ENCODE measurements at places on chromosomes 3 and 15.

GRCh38 chr15:37106490-37107001 lies 6.2 kb upstream of the MEIS2 start:
- no peak for DNase-seq

DNA sequence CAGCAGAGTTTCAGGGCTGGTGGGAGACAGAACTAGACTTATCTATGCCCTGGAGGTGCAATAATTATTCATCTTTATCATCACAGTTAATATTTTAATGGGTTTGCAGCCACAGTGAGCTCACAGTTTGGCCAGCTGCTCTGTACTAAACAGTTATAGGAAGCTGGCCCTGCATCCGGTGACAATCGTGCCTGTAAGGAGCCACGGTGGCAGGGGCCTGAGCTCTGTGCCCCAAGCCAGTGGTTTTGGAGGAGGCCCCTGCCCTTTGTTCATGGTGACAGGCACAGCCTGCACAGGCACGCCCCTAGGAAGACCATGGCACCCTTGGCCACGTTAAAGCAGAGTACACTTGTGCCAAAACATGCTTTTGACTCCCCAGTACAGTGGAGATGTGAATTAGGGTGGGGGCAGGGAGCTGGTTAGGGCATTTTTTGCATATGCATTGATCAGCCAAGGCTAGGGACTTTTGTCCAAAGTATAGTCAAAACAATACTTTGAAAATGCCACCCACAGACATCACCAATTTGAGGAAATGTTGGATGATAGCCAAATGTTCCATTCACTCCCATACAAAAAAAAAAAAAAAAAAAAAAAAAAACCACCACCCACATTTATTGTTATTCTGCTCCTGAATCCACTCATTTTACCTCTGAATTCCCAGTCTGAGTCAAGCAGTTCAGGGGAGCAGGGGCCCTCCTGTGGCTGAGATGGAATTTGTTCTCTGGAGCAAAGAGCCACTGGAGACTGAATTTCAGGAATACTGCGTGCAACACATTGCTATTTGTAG lies 3.4 kb upstream of the RFTN1 start:
- DNase-seq: peak; percentile 33

GRCh38 chr15:38508647-38509046 lies 54.7 kb downstream of the FAM98B start:
- no peak for DNase-seq

GRCh38 chr3:41863024-41863423 lies 98.9 kb downstream of the ULK4 start:
- no peak for DNase-seq

DNA sequence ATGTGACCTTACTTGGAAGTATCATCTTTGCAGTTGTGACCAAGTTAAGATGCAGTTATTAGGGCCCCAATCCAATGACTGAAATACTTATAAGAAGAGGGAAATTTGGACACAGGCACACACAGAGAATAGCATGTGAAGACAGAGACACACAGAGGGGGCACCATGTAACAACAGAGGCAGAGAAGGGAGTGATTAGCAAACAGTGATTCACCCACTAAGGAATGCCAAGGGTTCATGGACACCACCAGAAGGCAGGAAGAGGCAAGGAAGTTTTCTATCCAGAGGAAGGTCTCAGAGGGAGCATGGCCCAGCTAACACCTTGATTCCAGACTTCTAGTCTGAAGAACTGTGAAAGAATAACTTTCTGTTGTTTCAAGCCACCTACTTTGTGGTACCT lies 25.0 kb downstream of the SIDT1 start:
- no peak for DNase-seq

- no peak for DNase-seq
These were observed 361.9 kb upstream of the CFAP20DC start for GRCh38 chr3:59411694-59412093.

GRCh38 chr3:32449691-32450090 lies 53.0 kb downstream of the CMTM6 start:
- DNase-seq: no peak

DNA sequence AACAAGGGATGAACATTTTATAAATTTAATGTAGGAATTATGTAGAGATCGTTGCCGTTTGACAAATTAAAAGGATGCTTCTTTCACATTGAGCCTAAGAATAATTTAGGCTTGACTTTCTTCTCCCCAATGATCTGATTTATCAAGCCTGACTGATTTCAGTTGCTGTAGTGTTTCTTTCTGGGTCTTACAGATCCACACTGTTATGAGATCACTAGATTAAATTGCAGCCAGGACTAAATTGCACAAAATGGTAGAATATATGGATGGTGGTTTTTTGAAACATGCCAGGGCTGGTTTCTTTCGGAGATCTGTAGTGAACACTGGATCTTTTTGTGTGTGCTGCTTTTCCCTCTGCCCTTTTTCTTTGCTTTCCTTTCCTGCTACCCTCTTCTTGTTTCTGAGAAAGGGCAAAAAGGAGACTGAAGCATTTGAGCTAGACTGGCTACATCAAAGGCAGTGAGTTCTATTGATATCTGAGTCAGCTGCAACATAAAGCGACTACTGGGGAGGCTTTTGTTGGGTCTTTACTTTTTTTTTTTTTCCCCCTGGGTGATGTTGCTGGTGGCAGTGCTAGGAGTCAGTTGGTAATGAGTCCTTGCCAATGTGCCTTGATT lies 83.0 kb downstream of the AKAP13 start:
- no peak for DNase-seq

- DNase-seq: peak; percentile 44
These were observed 10.6 kb upstream of the LEO1 start for GRCh38 chr15:51982013-51982769.

DNA sequence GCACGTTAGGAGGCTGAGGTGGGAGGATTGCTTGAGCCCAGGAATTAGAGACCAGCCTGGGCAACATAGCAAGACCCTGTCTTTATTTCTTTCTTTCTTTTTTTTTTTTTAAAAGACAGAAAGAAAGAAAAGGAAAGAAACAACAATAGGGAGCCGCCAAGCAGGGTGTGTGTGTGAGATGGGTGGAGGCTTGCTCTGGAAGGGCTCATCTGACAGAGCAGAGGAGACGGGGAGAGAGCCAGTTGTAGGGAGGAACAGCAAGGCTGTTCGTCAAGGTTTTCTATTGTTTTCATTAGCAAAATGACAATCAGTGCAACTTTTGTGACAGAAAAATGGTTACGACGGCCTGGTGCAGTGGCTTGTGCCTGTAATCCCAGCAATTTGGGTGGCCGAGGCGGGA lies 69.3 kb downstream of the CDC25A start:
- DNase-seq: no peak

DNA sequence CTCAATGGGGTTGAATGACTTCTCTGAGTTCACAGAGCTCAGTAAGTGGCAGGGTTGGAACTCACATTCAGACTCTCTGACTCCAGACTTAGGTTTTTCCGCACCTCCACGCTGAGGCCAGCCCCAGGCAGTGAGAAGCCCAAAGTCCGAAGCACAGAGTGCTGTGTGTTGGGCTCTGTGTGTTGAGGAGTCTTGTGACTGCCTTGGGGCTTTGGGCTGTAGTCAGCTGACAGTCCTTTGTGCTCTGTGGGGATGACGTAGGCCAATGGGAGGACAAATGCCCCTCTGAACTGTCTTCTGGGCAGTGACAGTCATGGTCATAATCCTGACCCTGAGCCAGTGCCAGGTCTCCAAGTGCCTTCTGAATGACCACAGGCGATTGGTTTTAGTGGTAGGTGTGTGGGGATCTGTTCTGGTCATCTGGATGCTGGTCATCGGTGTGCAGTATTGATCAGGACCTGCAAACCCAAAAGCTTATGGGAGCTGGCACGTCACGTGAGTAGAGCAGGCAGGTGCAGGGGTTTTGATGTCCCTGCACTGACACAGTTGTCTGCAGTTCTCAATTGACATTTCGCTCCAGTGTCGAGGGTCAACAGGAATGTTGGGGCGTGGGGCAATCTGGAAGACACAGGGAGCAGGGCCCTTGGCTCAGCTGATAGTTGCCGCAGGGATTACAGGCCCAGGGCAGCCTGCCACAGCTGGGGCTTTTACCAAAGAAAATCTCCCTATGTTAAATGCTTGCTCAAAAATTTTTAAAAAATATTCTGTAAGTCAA lies 45.3 kb downstream of the CAPN3 start:
- DNase-seq: no peak

GRCh38 chr15:100241572-100242482 lies 99.9 kb downstream of the ADAMTS17 start:
- DNase-seq: no peak

DNA sequence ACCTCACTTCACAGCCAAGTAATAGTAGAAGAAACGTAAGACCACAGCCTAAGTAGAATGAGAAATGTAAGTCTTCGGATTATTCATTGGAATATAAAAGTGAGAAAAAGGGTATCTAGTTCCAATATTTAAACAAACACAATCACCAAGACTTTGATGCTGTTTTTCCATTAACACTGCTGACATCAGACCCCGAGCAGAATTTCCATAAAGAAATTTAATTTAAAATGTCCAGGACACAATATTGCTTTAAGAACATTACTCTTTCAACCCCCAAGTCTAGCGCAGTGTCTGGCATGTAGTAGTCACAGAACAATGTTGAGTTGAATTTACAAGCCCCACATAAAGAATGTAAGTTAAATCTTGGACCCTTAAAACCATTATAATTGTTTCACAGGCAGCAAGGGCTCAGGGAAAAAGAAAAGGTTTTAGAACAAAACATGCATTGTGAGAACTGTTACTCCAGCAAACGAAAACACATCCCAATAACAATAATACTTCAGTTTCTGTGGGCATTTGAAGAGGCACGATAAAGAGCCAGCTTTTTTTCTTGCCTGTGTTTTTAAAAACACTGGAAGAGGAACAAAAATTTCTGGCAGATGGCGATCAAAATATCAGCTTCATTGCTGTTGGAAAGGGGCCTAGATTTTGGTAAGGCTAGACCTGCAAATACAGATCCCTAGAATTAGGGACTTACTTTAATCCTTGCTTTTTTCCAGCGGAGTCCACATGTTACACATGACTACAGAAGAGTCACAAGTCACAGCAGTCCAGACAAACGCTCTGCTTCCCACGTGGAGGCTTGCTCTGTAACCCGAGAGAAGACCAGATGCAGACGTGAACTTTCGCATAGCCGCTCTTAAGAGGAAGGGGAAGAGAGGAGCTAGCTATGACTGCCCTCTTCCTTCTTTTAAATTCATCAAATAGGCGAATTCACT lies 77.9 kb upstream of the IGSF10 start:
- no peak for DNase-seq

DNA sequence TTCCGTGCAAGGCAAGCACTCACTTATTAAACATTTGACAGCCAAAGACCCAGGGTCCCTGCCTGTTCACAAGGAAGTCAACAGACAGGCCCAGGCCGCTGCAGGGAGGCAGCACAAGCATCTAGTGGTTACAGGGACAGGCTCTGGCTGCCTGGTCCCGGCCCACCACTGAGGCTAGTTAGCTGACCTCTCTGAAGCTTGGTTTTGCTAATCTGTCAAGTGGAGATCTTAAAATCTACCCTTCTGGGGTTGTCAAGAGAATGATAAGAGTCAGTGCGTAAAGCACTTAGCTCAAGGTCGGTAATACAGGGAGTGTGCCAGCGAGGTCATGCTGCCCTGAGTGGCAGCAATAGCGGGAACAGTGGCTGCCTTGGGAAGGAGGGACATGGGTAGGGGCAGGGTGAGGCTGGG lies 6.0 kb downstream of the GNB5 start:
- DNase-seq: no peak

All from CD4-positive, alpha-beta T cell treated with Interleukin-6 for 4 hours (primary cell).